ENCODE measurements at places on chromosomes 13 and 19. TPM values are rescaled to one million over a fixed set of nuclear protein-coding genes. Genes with fewer than 3 reads are reported as not detected.

The RAX2 gene
- total RNA-seq, result not detected

The LHB gene
- total RNA-seq, result not detected

The ZNF534 gene
- not detected for total RNA-seq

The ZNF729 gene
- not detected for total RNA-seq

The SYCN gene
- total RNA-seq, result not detected

The YJEFN3 gene
- total RNA-seq, result 8.1 TPM

The CYP2S1 gene
- 56.0 TPM for total RNA-seq

The ZNF878 gene
- total RNA-seq, result 0.60 TPM

The ZNF700 gene
- total RNA-seq, result 9.7 TPM

The FCAR gene
- not detected for total RNA-seq

The EFNA2 gene
- 18.6 TPM for total RNA-seq

The ZNF439 gene
- total RNA-seq, result 2.3 TPM

The CEACAM4 gene
- not detected for total RNA-seq

The S1PR4 gene
- not detected for total RNA-seq

The DLEU7 gene
- not detected for total RNA-seq

The ZNF415 gene
- total RNA-seq, result 14.9 TPM

The CD70 gene
- total RNA-seq, result not detected

The GPR42 gene
- total RNA-seq, result not detected

The ZFP14 gene
- 3.5 TPM for total RNA-seq

The LRG1 gene
- 0.61 TPM for total RNA-seq

The CABP5 gene
- not detected for total RNA-seq

The PGLYRP2 gene
- total RNA-seq, result not detected

The SELENOV gene
- 1.6 TPM for total RNA-seq

The KLF1 gene
- total RNA-seq, result not detected

The RAB3D gene
- 28.0 TPM for total RNA-seq

The SIGLEC8 gene
- not detected for total RNA-seq

The ICAM1 gene
- 15.7 TPM for total RNA-seq

The ZNF799 gene
- 8.0 TPM for total RNA-seq

The PRTN3 gene
- total RNA-seq, result not detected

The C5AR2 gene
- not detected for total RNA-seq

The NCAN gene
- total RNA-seq, result not detected

The PSG1 gene
- total RNA-seq, result not detected

The NFIX gene
- total RNA-seq, result 0.35 TPM

The ZNF568 gene
- total RNA-seq, result not detected

The ZNF836 gene
- total RNA-seq, result 8.8 TPM

The URAD gene
- 5.2 TPM for total RNA-seq

The GET3 gene
- total RNA-seq, result 57.1 TPM

The FGF9 gene
- 1.0 TPM for total RNA-seq

The ZNF738 gene
- total RNA-seq, result 10.4 TPM

Measured in Caco-2 (cell line).